ENCODE measurements at places on chromosomes 6 and 20.
A peak's percentile ranks its signal among the peaks of the same experiment; 100 is the strongest.

DNA sequence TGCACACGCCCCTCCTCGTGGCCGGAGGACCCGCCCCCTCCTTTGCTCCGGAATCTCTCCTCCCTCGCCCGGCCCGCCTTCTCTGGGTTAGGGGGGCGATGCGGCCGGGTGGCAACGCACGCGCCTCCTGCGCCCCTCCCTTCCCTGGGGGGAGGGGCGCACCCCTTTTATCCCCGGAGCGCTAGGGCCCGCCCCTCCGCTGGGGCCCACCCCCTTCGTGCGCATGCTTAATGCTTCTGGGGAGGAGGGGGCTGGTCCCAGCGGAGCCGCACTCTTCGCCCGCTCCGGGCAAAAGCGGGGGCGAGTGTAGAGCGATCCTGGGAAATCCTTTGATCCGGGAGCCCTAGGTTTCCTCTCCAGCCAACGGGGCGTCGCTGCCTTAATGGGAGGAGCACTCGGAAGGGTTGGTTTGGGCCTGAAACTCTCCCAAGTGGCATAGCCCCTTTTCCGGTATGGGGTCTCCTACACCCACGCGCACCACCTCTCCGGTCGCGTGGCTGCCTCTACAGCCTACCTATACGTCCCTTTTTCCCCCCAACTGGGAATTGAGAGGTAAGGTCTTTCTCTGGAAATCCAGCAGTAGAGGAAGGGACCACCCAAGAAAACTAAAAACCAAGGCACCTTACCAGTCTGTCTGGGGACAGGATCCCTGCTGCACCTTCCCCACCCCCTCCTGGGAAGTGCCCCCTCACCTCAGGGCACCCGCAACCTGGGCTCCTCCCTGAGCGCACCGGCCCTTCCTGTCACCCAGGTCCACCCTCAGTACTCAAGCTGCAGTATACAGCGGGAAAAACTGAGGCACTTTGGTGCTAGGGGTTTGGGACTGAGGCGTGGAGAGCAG lies 2.1 kb downstream of the SOX12 start:
- peak overlapping the region; percentile 87 for H3K27ac ChIP-seq
- no peaks in the 10 kb centered on the region for H3K27me3 ChIP-seq
- H3K4me3 ChIP-seq, result peak overlapping the region; percentile 89
- DNase-seq, result peak; percentile 94
- H3K4me1 ChIP-seq, result peaks cover 41% of the 10 kb centered on the region

DNA sequence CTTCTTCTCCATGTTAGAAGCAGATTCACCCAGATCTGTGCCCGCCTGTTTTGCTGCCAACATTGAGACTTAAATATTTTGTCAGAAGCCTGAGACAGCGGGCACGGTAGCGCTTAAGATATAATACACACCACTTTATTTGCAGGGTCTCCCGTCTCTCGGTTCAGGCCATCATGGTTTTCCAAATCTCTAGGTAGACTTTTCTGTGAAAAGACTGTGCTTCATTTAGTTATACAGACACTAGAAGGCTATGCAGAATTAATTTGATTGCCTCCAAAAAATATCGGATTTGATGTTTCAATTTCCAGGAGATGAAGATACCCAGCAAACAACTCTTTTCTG lies 598 bp downstream of the TBP start:
- no peak for DNase-seq
- no peaks in the 10 kb centered on the region for H3K27me3 ChIP-seq
- peaks cover 12% of the 10 kb centered on the region for H3K4me1 ChIP-seq

DNA sequence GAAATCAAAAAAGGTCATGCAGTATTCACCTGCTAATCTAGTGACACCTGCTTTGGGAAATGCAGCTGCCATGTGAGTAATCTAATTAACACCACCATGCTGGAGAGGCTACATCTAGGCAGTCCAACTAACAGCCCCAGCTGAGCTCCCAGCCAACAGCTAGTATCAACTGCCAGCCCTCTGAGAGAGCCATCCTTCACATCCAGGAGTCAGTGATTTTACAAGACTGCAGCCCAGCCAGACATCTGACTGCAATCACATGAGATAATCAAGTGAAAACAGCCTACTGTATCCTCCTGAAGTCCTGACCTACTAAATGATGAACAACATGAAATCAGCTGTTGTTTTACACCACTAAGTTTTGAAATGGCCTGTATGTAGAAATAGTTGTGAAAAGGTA lies 298.4 kb downstream of the TRDN start:
- no peak overlapping the region for H3K27ac ChIP-seq
- H3K27me3 ChIP-seq, result no peaks in the 10 kb centered on the region
- no peaks in the 10 kb centered on the region for H3K36me3 ChIP-seq
- no peaks in the 10 kb centered on the region for H3K4me1 ChIP-seq
- DNase-seq, result no peak

DNA sequence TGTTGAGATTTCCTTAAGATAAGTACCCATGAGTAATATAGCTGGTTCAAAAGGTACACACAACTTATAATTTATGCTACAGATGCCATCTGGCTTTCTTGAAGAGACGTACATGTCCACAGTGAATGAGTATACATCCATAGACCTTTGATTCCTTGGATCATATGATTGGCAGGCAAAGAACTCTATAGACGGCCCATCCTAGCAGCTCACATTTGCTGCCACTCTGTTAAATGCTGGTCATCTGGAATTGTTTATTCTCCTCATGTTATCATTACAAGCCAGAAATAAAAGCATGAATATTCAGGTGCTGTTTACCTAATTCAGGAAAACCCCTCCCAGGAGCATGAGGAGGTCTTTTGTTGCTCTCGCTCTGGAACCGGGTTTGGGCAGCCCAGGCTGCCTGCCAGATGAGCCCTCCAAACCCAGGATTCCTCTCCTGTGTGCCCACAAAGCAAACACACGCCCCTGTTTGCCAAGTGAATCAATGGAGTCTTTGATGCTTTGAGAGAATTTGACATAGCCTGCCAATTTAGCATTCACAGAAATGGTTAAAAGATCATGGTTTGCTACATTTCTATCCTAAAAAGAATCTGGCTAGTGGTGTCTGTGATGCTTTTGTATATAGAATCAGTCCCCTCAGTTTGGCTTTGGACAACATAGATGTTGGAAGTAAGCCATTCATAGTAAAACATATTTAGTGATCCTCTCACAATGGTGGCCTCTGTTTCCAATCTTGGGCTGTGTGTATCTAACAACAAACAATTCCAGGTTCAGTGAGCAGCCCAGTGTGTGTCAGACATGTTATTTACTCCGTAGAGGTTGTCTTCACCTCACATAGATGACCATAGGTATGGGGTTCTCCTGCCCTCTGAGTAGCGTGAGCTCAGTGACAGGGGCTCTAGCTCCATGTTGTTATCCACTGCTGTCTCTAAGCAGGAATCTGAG lies 17.5 kb upstream of the PLCG1 start:
- no peaks in the 10 kb centered on the region for H3K4me1 ChIP-seq
- no peak overlapping the region for H3K27ac ChIP-seq
- no peaks in the 10 kb centered on the region for H3K27me3 ChIP-seq
- no peak overlapping the region for H3K4me3 ChIP-seq
- peaks cover 41% of the 10 kb centered on the region for H3K36me3 ChIP-seq

DNA sequence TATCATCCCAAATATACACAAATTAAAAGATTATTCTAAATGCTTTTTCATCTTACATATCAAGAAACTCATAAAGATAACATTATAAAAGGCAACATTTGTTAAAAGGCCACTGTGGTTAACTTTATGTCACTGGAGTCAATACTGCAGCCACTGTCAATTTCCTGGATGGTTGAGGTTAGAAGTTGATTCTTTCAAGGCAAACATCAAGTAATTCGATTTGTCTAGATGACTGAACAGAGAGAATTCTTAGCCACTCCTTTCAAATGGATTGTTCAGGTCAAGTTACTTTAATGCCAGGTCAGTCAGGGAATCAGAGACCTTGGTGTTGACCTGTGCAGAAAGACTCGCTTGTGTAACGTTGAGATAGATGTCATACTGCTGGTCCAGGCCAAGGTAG lies 44.4 kb upstream of the SIM1 start:
- no peaks in the 10 kb centered on the region for H3K27me3 ChIP-seq
- H3K4me3 ChIP-seq, result no peak overlapping the region
- no peak for DNase-seq
- H3K4me1 ChIP-seq, result no peaks in the 10 kb centered on the region
- H3K27ac ChIP-seq, result no peak overlapping the region

DNA sequence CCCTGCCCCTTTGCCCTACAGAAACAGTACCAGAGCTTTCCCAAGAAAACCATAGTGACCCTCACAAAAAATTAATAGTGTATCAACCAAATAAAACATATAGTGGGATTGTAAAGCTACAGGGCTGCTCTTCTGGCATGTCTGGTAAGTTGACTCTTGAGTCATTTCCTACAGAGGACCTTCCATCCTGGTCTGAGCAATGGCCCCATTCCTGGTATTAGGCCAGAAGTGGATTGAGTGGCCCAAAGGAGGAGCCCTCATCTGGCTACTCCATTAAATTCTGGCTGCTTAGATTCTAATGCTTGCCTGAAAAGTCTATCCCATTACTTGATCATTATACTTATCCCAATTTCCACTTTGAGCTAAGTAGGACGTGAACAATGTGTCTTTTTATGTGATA lies 150.9 kb upstream of the HMGN3 start:
- H3K4me3 ChIP-seq, result no peak overlapping the region
- no peaks in the 10 kb centered on the region for H3K27me3 ChIP-seq
- no peak overlapping the region for H3K27ac ChIP-seq
- no peaks in the 10 kb centered on the region for H3K36me3 ChIP-seq
- no peaks in the 10 kb centered on the region for H3K4me1 ChIP-seq

DNA sequence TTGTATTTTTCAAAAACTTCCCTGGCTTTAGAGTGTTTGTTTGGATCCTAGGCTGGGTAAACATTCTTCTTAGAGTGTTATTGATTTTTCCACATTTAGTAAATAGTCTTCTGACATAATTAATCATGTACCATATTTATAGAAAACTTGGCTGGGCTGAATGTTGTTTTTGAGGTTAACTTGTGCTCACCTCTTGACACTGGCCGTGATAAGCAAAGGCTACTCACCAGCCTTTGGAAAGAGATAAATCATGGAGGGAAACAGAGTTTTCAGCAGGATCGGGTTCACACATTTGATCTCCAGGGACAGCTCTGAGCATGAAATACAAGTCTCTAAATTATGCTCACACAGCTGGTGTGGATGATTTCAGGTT lies 6.2 kb upstream of the CD93 start:
- no peak for DNase-seq
- peaks cover 5% of the 10 kb centered on the region for H3K4me1 ChIP-seq
- H3K27me3 ChIP-seq, result peaks cover 24% of the 10 kb centered on the region

DNA sequence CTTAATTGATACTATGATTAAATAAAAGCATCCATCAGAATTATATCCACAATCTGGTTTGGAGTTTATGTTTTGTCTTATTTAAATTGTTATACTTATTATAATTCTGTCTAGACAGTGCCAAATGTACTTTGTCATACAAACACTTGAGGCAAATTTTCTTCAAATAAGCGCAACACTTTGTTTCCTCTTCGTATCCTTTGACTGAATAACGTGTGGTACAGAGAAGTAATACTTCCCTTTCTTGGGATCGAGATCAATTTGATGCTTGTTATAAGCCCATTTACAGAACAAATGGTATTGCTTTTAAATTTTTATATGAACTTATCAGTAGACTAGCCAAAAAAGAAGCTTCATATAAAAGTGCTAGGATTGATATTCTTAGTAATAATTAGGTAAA lies 111.0 kb downstream of the ATG5 start:
- no peak overlapping the region for H3K4me3 ChIP-seq
- peaks cover 2% of the 10 kb centered on the region for H3K4me1 ChIP-seq
- no peak for DNase-seq
- no peak overlapping the region for H3K27ac ChIP-seq
- peaks cover 9% of the 10 kb centered on the region for H3K36me3 ChIP-seq
- H3K27me3 ChIP-seq, result no peaks in the 10 kb centered on the region

GRCh38 chr6:42326248-42326647 lies 108.6 kb upstream of the MRPS10 start:
- H3K27me3 ChIP-seq, result no peaks in the 10 kb centered on the region
- no peak overlapping the region for H3K27ac ChIP-seq
- peaks cover 7% of the 10 kb centered on the region for H3K4me1 ChIP-seq
- H3K4me3 ChIP-seq, result no peak overlapping the region
- DNase-seq, result no peak
- H3K36me3 ChIP-seq, result peaks cover 8% of the 10 kb centered on the region

GRCh38 chr6:5850848-5851255 lies 155.9 kb downstream of the NRN1 start:
- no peak overlapping the region for H3K27ac ChIP-seq
- peaks cover 94% of the 10 kb centered on the region for H3K27me3 ChIP-seq
- peak overlapping the region; percentile 58 for H3K4me3 ChIP-seq
- no peak for DNase-seq
- H3K4me1 ChIP-seq, result peaks cover 6% of the 10 kb centered on the region

DNA sequence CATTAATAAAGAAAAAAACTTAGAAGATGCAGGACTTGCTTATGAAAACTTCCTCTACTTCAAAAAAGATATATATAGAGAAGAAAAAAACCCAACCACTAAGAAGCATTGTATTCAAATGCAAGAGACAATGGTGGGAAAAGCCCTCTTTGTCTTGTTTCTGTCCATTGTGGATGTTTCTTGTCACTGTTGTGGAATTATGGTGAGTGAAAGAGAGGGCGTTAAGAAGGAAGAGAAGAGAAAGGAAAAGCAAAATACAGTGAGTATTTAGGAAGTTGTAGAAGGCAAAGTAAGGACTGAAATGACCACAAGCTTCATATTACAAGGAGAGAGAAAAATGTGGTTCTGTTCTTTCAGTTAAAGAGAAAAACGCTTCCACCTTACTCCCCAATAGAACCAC lies 14.1 kb upstream of the THBD start:
- no peak for DNase-seq
- H3K27me3 ChIP-seq, result peaks cover 11% of the 10 kb centered on the region
- H3K4me1 ChIP-seq, result peaks cover 9% of the 10 kb centered on the region
- no peaks in the 10 kb centered on the region for H3K36me3 ChIP-seq
- no peak overlapping the region for H3K4me3 ChIP-seq

GRCh38 chr6:17741507-17741906 lies 34.8 kb upstream of the NUP153 start:
- H3K27ac ChIP-seq, result no peak overlapping the region
- no peak overlapping the region for H3K4me3 ChIP-seq
- DNase-seq, result no peak
- H3K4me1 ChIP-seq, result no peaks in the 10 kb centered on the region
- no peaks in the 10 kb centered on the region for H3K27me3 ChIP-seq

- no peak overlapping the region for H3K27ac ChIP-seq
- H3K36me3 ChIP-seq, result no peaks in the 10 kb centered on the region
- DNase-seq, result no peak
Measured at GRCh38 chr20:63104312-63105181, 97.8 kb upstream of the BHLHE23 start.

DNA sequence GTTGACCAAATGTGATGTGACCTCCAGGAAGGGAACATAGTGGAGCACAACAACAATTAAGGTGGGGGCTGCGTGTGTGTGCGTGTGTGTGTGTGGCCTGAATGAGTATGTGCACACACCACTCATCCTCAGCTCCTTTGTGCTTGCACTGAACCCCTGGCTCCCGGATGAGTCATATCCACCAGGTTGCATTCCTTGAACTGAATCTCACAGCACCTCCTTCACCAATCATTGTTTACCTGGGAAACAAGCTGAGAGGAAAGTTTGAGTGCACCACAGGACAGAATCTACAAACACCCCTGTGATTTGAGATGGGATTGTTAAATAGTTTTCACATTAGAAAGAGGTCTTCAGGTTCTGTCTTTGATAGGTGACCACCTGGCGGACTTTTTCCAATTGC lies 33.7 kb upstream of the GPR6 start:
- no peaks in the 10 kb centered on the region for H3K4me1 ChIP-seq
- peaks cover 33% of the 10 kb centered on the region for H3K27me3 ChIP-seq
- DNase-seq, result no peak

Data from mesothelial cell of epicardium (in vitro differentiated cells).